ENCODE measurements at places on chromosomes 7 and 10.
A peak's percentile ranks its signal among the peaks of the same experiment; 100 is the strongest.

DNA sequence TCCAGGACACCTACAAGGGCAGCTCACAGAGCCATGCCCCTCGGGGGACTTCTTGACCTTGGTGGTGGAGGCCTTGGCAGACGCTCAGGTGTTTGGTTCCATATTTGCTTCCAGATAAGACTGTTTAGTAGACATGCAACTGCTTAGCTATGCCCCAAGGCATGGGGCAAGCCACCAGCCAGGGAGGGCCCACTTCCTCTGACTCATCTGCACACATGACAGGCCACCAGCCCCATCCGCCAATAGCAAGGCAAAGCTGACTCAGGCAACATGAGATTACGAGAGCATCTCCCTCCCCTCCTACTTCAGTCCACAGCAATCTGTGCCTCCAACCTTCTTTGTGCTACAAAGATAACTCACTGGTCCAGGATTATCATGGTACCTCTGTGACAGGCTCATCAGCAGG is 54.9 kb downstream of the KCNMA1 start:
- DNase-seq, result peak; percentile 34

GRCh38 chr7:44143646-44144250 is 2.6 kb upstream of the MYL7 start:
- no peak for DNase-seq

DNA sequence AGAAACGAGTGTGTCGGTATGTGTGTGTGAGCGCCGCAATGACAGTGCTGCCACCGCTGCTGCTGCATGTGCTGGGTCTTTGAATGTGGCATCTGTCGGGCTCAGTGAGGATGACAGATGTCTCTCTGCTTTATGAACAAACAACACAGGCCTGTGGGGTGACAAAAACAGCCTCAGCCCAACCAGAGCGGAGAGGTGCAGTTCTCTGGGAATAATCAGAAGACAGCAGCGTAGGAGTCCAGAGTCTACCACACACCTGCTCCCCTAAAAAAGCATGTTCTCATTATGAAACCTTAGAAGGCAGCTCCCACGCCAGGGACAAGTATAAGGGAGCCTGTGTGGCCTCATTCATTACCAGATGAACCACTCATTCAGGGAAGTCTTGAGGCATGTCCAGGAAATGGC is 278.3 kb downstream of the KCNMA1 start:
- DNase-seq, result no peak

GRCh38 chr7:41998041-41998440 is 239.0 kb downstream of the GLI3 start:
- no peak for DNase-seq

- DNase-seq, result no peak
Measured at GRCh38 chr10:43585981-43586729, 11.7 kb upstream of the ZNF239 start.

DNA sequence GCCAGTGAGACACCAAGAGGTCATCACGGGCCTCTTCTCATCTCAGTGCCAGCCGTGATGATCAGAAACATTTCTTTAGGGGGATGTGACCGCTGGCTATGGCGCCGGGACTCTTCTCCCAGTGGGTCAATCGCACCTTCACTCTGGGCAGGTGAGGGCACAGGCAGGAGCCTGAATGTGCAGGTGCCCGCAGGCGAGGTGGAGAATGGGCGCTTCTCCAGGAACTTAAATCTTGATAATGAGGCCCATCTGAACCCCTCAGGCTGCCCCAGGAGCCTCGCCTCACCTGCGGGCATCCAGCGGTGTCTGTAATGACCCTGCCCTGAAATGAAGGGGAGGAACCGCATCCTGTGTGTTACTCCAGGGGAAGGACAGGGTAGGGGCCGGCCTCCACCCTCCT is 204.7 kb downstream of the ADARB2 start:
- DNase-seq, result no peak

GRCh38 chr7:6375348-6376101 is 72.2 kb downstream of the DAGLB start:
- peak; percentile 15 for DNase-seq

- no peak for DNase-seq
Measured at GRCh38 chr10:71398976-71399375, 2.3 kb downstream of the CDH23 start.

GRCh38 chr7:98868450-98868849 is 1.4 kb downstream of the TMEM130 start:
- DNase-seq, result no peak

DNA sequence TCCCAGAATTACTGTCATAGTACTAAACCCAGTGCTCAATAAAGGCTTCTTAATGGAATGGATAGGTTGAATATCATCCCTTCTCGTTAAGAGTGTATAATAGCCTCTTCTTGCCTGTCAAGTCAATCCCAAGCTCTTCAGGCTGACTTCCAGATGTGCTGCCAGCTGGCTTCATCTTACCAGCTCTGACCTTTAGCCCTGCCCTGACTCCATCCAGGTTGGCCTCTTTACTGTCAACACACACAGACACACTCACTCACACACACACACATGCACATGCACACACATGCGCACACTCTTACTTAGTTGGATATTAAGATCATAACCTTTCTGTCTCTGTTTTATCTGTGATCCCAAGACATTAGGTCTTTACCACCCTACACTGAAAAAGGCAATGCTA is 49.1 kb downstream of the ASB4 start:
- DNase-seq, result no peak

DNA sequence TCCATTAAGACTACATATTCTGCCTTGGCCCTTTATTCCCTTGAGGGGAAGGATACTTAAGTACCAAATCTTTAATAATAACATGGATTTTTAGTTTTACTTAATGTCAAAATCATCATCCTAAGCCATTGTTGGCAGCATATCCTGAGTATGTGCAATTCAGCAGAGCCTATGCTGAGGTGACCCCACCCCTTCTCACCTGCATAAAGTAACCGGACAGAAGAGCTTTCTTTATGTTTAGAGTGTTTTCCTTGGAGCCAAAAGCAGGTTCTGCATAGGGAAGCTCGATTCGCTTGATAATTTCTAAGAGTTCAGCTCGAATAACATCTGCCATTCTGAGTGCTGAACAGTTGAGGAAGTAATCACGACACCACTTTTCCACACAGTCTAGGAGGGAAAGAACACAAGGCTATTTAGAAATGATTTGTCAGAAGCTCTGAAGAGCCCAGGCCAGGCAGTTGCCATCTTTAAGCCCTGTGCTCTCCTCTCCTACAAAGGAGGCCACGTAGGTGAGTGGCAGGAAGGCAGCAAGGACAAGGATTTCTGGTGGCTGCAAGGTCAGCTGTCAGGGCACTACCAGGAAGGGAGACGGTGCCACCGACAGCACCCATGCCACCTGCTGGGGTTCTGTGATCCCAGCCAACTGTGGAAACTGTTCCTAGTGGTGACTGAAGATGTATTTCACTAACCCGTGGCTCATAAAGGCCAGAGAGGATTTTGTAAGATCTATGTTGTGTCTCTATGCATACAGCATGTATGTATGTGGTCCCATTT is 15.6 kb downstream of the BCCIP start:
- DNase-seq, result no peak

GRCh38 chr7:35983626-35984025 is 169.4 kb upstream of the EEPD1 start:
- DNase-seq, result no peak

DNA sequence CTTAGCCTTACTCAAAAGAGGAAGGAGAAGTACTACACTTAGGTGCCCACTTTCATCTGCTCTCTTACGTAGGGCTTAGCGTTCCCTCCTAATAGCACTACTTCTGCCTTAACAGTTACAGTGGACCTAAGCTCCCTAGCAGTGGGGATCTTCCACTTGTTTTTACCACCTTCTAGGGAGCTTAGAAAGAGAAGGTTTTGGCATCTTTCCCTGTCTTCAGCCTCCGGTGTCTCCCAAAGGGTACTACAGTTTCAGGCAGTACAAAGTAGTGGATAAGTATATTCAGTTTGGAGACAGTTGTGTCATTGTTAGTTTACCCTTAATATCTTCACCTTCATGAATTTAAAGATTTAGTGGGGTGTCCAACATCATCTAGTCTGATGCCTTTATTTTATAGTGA is 14.6 kb downstream of the CHRM2 start:
- no peak for DNase-seq

- DNase-seq, result no peak
Measured at GRCh38 chr10:61588770-61589211, 73.9 kb upstream of the CABCOCO1 start.
